Foreskin keratinocyte (primary cell): ENCODE measurements at places on chromosomes 3 and 15. TPM values are rescaled to one million over a fixed set of nuclear protein-coding genes. Genes with fewer than 3 reads are reported as not detected.

CCR3 gene
- total RNA-seq, result not detected in 2 replicates

APEH gene
- 158 and 176 TPM in 2 replicates for total RNA-seq

SPATA12 gene
- total RNA-seq, result 0.03 TPM in 1 of 2 replicates, not detected in the other

LRRC2 gene
- 0.68 and 1.4 TPM in 2 replicates for total RNA-seq

CHMP2B gene
- total RNA-seq, result 50.7 and 56.4 TPM in 2 replicates

NDN gene
- total RNA-seq, result 5.7 and 7.5 TPM in 2 replicates

TUSC7 gene
- total RNA-seq, result not detected in 2 replicates

TEX9 gene
- total RNA-seq, result 4.9 and 5.4 TPM in 2 replicates

LHFPL4 gene
- total RNA-seq, result not detected in 2 replicates

GRK7 gene
- not detected in 2 replicates for total RNA-seq

PEX5L gene
- total RNA-seq, result 1.1 TPM in 2 replicates

ROPN1 gene
- total RNA-seq, result not detected in 2 replicates

GOLGA6A gene
- total RNA-seq, result not detected in 2 replicates

DUOX1 gene
- total RNA-seq, result 16.3 and 17.8 TPM in 2 replicates

INKA1 gene
- total RNA-seq, result 18.2 and 20.1 TPM in 2 replicates

DENND4A gene
- total RNA-seq, result 11.5 and 12.9 TPM in 2 replicates

CCDC13 gene
- total RNA-seq, result 0.32 TPM in 1 of 2 replicates, not detected in the other

RTP4 gene
- total RNA-seq, result 0.07 and 0.14 TPM in 2 replicates

GABRB3 gene
- total RNA-seq, result 0.60 and 2.1 TPM in 2 replicates

KBTBD13 gene
- not detected in 2 replicates for total RNA-seq

FBXW12 gene
- total RNA-seq, result not detected in 2 replicates

ACOX2 gene
- total RNA-seq, result 0.34 and 0.42 TPM in 2 replicates

HAPLN3 gene
- 5.4 and 6.0 TPM in 2 replicates for total RNA-seq

PCSK6 gene
- 2.9 and 3.7 TPM in 2 replicates for total RNA-seq

SELENOT gene
- total RNA-seq, result 115 and 121 TPM in 2 replicates

CD200R1 gene
- 0.04 TPM in 1 of 2 replicates, not detected in the other for total RNA-seq

UBA7 gene
- total RNA-seq, result 4.3 and 6.7 TPM in 2 replicates
